CD8-positive, alpha-beta memory T cell (primary cell): ENCODE measurements at places on chromosomes 3 and 15. TPM values are rescaled to one million over a fixed set of nuclear protein-coding genes. Genes with fewer than 3 reads are reported as not detected.

GRCh38 chr3:114758831-114759699 is 388.0 kb downstream of the ZBTB20 start:
- H3K27ac ChIP-seq = no peak overlapping the region
- H3K4me1 ChIP-seq = no peaks in the 10 kb centered on the region
- H3K36me3 ChIP-seq = no peaks in the 10 kb centered on the region
- no peak overlapping the region for H3K4me3 ChIP-seq
- no peaks in the 10 kb centered on the region for H3K27me3 ChIP-seq
- DNase-seq = no peak

Gene SLC24A5
- total RNA-seq = not detected

Gene RARRES1
- not detected for total RNA-seq

Gene FBLN2
- total RNA-seq = 0.09 TPM

- H3K4me3 ChIP-seq = no peak overlapping the region
- H3K27ac ChIP-seq = no peak overlapping the region
- DNase-seq = no peak
- H3K4me1 ChIP-seq = peaks cover under 1% of the 10 kb centered on the region
- H3K27me3 ChIP-seq = no peaks in the 10 kb centered on the region
Observed at GRCh38 chr3:177529071-177529550, 331.8 kb upstream of the TBL1XR1 start.

Gene MYL3
- total RNA-seq = not detected

DNA sequence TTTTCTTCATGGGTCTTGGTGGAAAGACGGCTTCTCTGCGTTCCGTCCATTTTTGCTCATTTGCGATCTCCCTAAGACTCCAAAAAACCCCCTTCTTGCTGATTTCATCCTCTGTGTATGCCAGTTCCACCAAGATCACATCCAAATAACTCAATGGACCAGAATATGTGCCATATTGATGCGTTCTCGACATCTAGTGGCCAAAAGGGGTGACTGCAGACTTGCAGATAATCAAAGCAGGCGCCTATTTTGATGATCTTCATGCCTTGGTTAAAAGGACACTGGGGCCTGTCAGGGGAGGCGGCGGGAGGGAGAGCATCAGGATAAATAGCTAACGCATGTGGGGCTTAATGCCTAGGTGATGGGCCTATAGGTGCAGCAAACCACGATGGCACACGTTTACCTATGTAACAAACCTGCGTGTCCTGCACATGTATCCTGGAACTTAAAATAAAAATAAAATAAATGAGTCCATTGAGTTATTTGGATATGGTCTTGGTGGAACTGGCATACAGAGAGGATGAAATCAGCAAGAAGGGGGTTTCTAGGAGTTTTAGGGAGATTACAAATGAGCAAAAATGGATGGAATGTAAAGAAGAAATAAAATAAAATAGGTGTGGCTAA is 104.2 kb upstream of the RAD18 start:
- H3K27me3 ChIP-seq = no peaks in the 10 kb centered on the region
- H3K27ac ChIP-seq = no peak overlapping the region
- no peak for DNase-seq

Gene P2RY14
- total RNA-seq = 1.3 TPM

Gene CCR8
- total RNA-seq = 2.9 TPM

- H3K27me3 ChIP-seq = no peaks in the 10 kb centered on the region
- H3K36me3 ChIP-seq = peaks cover 4% of the 10 kb centered on the region
- H3K27ac ChIP-seq = no peak overlapping the region
- H3K4me3 ChIP-seq = no peak overlapping the region
- peaks cover 7% of the 10 kb centered on the region for H3K4me1 ChIP-seq
Observed at GRCh38 chr3:17038900-17039553, 154.3 kb downstream of the PLCL2 start.

Gene RPSA
- 2,459 TPM for total RNA-seq

GRCh38 chr3:61699622-61700021 is 138.3 kb downstream of the PTPRG start:
- no peaks in the 10 kb centered on the region for H3K27me3 ChIP-seq
- no peak overlapping the region for H3K27ac ChIP-seq
- no peak overlapping the region for H3K4me3 ChIP-seq
- H3K4me1 ChIP-seq = no peaks in the 10 kb centered on the region

DNA sequence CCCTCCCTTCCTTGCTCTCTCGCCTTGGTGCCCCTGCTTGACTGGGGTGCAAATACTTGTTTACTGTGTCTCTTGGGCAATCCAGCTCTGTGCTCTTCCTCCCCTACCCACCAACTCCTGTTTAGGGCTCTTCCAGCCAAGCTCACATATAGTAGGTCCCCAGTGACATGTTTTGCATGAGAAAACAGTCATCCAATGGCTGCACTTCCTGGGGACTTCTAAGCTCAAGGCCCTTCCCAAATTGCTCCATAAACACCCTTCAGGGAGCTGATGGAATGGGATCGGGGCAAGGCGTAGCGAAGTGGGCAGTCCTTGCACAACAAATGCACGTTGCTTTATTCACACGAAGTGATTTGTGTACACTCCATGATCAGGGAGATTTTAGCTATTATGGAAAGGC is 9.4 kb upstream of the COPG1 start:
- H3K4me3 ChIP-seq = no peak overlapping the region
- DNase-seq = no peak
- H3K27ac ChIP-seq = no peak overlapping the region
- H3K36me3 ChIP-seq = no peaks in the 10 kb centered on the region
- peaks cover 16% of the 10 kb centered on the region for H3K4me1 ChIP-seq
- no peaks in the 10 kb centered on the region for H3K27me3 ChIP-seq

GRCh38 chr3:30012941-30013543 is 593.4 kb upstream of the TGFBR2 start:
- H3K4me3 ChIP-seq = no peak overlapping the region
- H3K27me3 ChIP-seq = no peaks in the 10 kb centered on the region
- H3K4me1 ChIP-seq = no peaks in the 10 kb centered on the region
- peak; percentile 10 for DNase-seq

Gene SSUH2
- not detected for total RNA-seq

Gene TIMMDC1
- total RNA-seq = 158 TPM

DNA sequence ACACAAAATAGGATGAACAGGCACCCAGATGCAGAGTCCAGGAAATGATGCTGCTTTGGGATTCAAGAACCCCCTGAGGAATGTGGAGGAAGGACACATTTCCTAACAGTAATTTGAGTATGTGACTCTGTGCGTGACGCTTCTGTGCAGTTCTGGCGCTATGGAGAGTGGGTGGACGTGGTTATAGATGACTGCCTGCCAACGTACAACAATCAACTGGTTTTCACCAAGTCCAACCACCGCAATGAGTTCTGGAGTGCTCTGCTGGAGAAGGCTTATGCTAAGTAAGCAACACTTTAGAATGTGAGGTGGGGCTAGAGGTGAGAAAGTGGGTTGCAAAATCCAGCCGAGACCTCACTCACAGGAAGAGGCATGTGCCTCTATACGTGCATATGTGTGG is 28.3 kb downstream of the CAPN3 start:
- H3K27me3 ChIP-seq = no peaks in the 10 kb centered on the region
- H3K36me3 ChIP-seq = no peaks in the 10 kb centered on the region
- no peak overlapping the region for H3K4me3 ChIP-seq
- no peak for DNase-seq
- H3K27ac ChIP-seq = no peak overlapping the region

DNA sequence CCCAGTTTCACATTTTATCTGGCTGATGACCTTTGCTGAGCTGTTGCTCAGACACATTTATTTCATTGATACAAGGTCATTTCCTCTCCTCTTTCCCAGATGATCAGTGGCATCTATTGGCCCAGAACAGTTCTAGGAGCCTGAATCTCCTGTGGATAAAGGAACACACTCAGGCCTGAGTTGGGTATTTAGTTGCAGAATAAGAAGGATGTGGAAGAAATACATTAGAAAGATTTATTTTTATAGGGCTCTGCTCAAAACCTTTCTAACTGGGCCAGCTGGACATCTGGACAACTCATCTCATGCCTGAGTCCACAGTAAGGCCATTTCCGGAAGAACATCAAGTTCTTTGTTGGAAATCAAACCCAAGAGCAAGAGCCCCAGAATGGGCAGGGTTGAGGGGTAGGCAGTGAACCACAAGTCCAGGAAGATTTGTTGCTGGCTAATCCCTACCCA is 19.7 kb upstream of the MFGE8 start:
- no peak overlapping the region for H3K4me3 ChIP-seq
- no peak for DNase-seq
- H3K27me3 ChIP-seq = no peaks in the 10 kb centered on the region

Gene AMIGO3
- total RNA-seq = 0.15 TPM

Gene FGD5
- total RNA-seq = not detected

DNA sequence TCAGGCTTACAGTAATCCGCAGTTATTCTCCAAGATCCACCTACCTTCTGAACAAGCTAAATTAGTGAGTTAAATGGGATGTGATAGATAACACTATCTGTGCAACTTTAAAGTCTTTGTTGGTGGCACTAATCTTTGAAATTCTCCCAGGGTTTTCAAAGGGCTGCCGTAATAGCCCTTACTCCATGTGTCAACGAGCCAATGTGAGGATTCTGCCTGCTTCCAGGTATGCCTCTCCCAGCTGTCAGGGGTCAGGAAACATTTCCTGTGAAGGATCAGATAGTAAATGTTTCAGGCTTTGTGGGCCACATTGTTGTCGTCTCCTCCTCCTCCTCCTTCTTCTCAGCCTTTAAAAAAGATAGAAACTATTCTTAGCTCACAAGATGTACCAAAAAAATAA is 20.2 kb upstream of the SCN5A start:
- no peak overlapping the region for H3K27ac ChIP-seq
- no peaks in the 10 kb centered on the region for H3K36me3 ChIP-seq
- no peak overlapping the region for H3K4me3 ChIP-seq
- H3K4me1 ChIP-seq = no peaks in the 10 kb centered on the region

GRCh38 chr3:61562721-61563312 is 1.4 kb downstream of the PTPRG start:
- no peaks in the 10 kb centered on the region for H3K4me1 ChIP-seq
- no peak for DNase-seq
- H3K27ac ChIP-seq = no peak overlapping the region
- H3K4me3 ChIP-seq = no peak overlapping the region
- H3K27me3 ChIP-seq = no peaks in the 10 kb centered on the region
- H3K36me3 ChIP-seq = no peaks in the 10 kb centered on the region

Gene HOMER2
- 14.1 TPM for total RNA-seq

DNA sequence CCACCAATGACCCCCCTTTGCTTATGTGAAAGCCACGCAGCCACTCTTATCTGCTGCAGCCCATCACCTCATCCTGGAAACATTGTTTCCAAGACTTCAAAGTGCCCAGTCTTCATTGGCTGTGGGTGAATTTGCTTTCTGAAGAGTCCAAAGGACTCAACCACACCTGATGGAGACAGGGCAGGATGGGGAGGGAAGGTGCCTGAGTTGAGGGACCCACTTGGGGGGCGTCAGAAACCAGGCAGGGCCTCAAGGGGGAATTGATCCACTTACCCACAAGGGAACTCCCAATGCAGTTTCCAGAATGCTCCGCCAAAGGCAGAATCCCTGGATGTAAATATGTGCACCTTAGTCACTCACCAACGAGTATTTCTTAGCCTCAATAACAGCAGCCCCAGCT is 147.9 kb upstream of the ATP2B2 start:
- no peak overlapping the region for H3K4me3 ChIP-seq
- no peak for DNase-seq
- no peaks in the 10 kb centered on the region for H3K36me3 ChIP-seq
- H3K27ac ChIP-seq = no peak overlapping the region
- H3K4me1 ChIP-seq = no peaks in the 10 kb centered on the region

- no peak overlapping the region for H3K27ac ChIP-seq
- H3K4me1 ChIP-seq = peaks cover 6% of the 10 kb centered on the region
- no peak for DNase-seq
Observed at GRCh38 chr3:174216019-174216418, 643.1 kb upstream of the NAALADL2 start.

Gene GHSR
- total RNA-seq = not detected

- H3K27ac ChIP-seq = no peak overlapping the region
- no peaks in the 10 kb centered on the region for H3K36me3 ChIP-seq
- no peaks in the 10 kb centered on the region for H3K27me3 ChIP-seq
- H3K4me1 ChIP-seq = no peaks in the 10 kb centered on the region
- no peak for DNase-seq
Observed at GRCh38 chr3:127480196-127480954, 110.2 kb downstream of the TPRA1 start.

DNA sequence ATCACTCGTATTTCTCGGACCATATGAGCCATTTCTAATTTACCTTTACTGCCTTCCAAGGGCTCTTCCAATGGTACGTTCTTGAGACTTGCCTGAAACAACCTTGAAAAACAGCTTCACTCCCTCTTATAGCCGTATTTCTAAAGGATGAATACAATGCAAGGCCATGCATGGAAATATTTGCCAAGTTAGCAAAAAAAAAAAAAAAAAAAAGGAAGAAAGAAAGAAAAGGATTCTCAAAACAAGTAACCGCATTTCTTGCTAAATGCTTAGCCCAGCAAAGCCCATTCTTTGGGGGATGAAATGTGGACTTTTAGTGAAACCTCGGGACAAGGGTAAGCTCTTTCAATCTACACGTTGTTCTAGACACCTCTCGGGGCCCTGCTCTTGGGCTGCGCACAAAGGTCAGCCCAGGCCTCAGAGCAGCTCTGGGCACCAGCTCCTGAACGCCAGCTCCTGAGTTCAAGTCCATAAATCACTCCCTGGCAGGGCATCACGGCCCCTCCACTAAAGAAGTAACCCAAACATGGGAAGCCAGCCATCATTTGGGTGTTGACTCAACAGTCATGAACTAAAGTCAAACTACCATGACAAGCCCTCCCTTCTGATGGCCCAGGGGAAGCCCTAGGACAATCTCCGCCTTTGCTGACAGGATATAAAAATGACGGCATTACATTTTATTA is 132.7 kb downstream of the ADAMTS17 start:
- no peaks in the 10 kb centered on the region for H3K4me1 ChIP-seq
- no peak for DNase-seq
- no peak overlapping the region for H3K4me3 ChIP-seq
- no peaks in the 10 kb centered on the region for H3K36me3 ChIP-seq
- H3K27ac ChIP-seq = no peak overlapping the region

- no peak overlapping the region for H3K27ac ChIP-seq
- no peaks in the 10 kb centered on the region for H3K27me3 ChIP-seq
- H3K4me3 ChIP-seq = no peak overlapping the region
Observed at GRCh38 chr15:62125773-62126172, 39.3 kb downstream of the C2CD4B start.

GRCh38 chr3:189289251-189289650 is 117.5 kb downstream of the TPRG1 start:
- H3K4me3 ChIP-seq = no peak overlapping the region
- DNase-seq = no peak
- H3K4me1 ChIP-seq = peaks cover 18% of the 10 kb centered on the region
- no peak overlapping the region for H3K27ac ChIP-seq
- H3K27me3 ChIP-seq = no peaks in the 10 kb centered on the region

GRCh38 chr3:146325170-146325569 is 74.3 kb upstream of the PLSCR4 start:
- H3K4me3 ChIP-seq = no peak overlapping the region
- H3K27ac ChIP-seq = no peak overlapping the region
- H3K27me3 ChIP-seq = no peaks in the 10 kb centered on the region
- no peaks in the 10 kb centered on the region for H3K4me1 ChIP-seq

DNA sequence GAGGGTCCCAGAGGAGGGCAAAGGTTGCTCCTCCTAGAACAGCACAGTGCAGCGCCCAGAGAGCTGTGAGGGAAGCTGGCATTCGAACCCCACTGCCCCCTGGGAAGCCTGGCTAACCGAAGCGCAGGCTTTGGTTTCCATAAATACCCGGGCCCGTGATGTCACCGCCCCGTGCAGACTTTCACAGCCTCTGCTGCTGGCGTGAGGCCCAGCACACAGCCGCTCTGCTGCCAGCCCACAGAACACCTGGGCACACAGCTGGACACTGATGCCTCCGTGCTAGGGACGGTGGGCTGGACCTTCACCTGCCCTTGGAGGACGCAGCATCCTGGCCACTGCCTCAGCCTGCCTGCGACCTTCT is 1.0 kb downstream of the IQSEC1 start:
- H3K4me1 ChIP-seq = peaks cover 37% of the 10 kb centered on the region
- H3K27me3 ChIP-seq = peaks cover 17% of the 10 kb centered on the region
- DNase-seq = no peak
- H3K4me3 ChIP-seq = no peak overlapping the region
- no peaks in the 10 kb centered on the region for H3K36me3 ChIP-seq

Gene AADACL2
- total RNA-seq = not detected
